Posterior cingulate gyrus (tissue), 11 donors: ENCODE measurements at places on chromosomes 13 and 19.

DNA sequence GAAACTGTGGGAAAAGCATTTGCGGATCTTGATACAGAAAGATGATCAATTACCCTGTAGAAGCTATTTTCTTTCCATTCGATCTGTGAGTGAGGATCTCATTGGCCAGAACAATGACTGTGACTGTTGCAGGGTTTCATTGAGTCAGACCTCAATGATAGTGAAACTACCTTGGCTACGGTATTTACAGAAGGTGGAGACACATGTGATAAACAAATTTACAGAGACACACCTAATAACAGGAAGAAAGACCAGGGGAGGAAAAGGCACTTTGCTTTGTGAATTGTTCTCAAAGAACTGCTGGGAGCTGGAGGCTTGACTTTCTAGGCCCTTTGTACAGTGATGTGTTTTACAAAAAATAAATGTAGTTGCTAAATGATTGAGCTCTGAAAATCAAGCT, 19.9 kb upstream of the ARGLU1 start:
- DNase-seq = no peak

DNA sequence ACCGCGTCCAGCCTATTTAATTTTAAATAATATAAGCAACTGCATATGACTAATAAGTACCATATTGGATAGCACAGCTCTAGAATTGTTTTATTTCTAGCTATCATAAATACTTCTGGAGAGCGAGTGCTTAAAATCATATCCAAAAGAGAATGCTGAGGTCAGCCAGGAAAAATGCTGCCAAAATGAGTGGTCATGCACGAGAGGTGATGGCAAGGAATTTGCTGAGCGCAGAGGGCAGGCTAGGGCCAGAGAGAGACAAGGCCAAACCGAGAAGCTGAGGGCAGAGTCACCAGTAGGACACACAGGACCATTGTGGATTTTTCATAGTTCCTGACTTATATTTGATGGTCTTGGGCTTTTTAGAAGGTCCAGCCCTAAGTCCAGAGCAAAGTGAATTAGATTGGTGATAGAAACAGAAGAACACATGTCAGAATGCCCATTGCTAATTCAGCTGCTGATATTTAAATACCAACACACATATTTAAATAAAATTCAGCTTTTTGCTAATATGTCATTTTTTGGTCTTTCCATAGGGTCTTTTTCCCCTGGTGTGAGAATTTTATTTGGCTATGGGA, 33.6 kb upstream of the UBL3 start:
- DNase-seq = no peak

DNA sequence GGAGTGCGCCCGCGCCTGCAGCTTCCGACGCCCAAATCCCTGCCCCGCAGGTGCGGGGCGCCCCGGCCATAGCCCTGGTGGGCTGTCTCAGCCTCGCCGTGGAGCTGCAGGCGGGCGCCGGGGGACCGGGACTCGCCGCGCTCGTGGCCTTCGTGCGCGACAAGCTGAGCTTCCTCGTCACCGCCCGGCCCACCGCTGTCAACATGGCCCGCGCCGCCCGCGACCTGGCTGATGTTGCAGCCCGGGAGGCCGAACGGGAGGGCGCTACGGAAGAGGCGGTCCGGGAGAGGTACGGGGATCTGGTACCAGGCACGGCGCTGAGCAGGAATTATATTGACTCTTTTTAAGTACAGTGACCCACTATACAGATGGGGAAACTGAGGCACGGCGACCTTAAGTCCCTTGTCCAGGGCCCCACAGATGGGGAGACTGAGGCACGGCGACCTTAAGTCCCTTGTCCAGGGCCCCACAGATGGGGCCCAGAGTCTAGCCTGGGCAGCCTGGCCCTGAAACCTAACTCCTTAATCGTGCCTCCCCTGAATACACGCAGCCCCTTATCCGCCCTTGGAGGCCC, 586 bp downstream of the MRI1 start:
- DNase-seq = no peak

DNA sequence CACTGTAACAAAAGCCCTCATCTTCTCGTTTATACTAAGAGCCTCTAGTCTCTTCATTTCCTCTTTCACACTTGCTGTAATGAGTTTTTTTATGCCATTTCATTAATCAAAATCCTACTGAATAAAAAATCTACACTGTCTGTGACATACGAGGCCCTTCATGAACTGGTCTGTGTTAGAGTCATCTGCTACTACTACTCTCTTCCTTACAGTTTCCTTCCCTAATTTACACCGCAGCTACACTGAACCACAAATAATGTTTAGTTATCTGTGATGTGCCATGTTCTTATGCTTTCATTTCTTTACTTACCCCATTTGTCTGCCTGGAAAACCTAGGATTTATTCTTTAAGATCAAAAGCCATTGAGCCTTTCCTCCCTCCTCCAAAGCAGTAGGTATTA, 16.0 kb downstream of the UFM1 start:
- DNase-seq = no peak

- no peak for DNase-seq
These were observed 57.3 kb downstream of the MBD3L2B start for GRCh38 chr19:6963937-6964336.

GRCh38 chr13:26653842-26654241, 96.4 kb downstream of the WASF3 start:
- no peak for DNase-seq

GRCh38 chr19:43984687-43985000, 656 bp downstream of the ZNF155 start:
- DNase-seq = no peak

DNA sequence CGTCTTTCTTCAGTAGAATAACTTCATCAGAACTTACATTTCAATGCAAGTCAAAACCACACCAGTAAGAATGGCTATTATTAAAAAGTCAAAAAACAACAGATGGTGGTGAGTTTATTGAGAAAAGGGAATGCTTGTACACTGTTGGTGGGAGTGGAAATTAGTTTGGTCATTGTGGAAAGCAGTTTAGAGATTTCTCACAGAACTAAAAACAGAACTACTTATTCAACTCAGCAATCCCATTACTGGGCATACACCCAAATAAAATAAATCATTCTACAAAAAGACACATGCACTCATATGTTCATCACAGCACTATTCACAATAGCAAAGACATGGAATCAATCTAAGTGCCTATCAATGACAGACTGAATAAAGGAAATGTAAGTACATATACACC, 231.2 kb downstream of the NHLRC3 start:
- no peak for DNase-seq

GRCh38 chr19:18860725-18861124, 29.0 kb downstream of the UPF1 start:
- DNase-seq = no peak

- no peak for DNase-seq
These were observed 9.5 kb upstream of the SHKBP1 start for GRCh38 chr19:40567040-40567749.

GRCh38 chr19:35780058-35780457, 4.7 kb downstream of the ARHGAP33 start:
- no peak for DNase-seq

DNA sequence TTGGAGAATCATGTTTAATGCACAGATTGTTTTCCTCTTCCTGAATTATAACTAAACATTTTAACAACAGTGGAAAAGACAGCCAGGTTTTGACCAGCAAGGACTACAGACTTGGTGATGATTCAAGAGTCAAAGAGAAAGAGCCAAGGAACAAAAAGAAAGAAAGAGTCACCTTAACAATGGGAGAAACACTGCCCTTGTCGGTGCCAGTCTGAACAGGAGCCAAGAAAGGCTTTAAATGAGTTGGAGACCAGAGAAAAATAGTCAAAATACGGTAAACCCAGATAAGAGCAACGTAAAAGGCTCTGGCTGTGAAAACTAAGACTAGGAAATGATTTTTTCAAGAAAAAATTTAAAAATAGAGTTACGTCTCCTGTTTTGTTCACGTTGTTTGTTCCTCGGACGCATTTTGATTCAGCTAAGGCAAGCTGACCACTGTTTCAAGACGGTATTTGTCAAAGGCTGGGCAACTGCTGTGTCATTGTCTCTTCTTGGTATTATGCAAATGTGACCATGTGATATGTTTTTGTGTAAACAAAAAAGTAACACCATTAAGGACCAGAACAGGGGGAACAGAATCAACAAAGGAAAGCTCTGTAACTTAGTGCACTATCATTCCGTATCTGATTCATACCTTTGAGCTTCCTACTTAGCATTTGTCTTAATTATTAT, 634.5 kb downstream of the LIG4 start:
- no peak for DNase-seq

GRCh38 chr13:51902776-51903175, 41.0 kb downstream of the CCDC70 start:
- DNase-seq = no peak

DNA sequence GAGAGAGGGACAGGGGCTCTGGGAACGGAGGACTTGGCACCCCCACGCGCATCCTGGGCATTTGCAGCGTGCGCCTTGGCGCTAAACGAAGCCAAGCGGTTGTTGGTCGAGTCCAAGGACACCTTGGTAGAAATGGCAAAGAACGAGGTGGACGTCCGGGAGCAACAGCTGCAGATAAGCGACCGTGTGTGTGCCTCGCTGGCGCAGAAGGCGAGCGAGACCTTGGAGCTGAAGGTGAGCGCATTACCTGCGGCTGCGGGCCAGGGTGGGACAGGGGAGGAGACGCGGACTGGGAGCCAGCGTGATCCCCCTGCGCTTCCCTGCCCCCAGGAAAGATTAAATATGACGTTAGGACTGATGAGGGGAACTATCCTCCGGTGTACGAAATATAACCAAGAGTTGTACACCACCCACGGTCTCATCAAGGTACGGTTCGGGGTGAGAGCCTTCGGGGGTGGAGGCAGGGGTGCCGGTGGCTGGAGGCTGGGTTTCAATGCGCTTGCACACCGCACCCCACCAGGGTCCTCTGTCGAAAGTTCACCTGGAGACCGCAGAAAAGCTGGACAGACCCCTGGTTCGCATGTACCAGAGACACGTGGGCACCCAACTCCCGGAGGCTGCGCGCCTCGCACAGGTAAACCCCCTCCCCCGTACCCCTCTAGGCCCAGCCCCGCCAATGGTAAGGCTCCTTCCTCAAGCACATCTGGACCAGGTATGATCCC, 27.8 kb upstream of the CASP14 start:
- no peak for DNase-seq

GRCh38 chr13:111634410-111634809, 314.0 kb downstream of the TEX29 start:
- DNase-seq = no peak

GRCh38 chr19:7415163-7415856, 66.6 kb downstream of the ARHGEF18 start:
- no peak for DNase-seq

GRCh38 chr13:31246918-31247317, 47.1 kb downstream of the B3GLCT start:
- DNase-seq = no peak

GRCh38 chr13:41465898-41466320, 8.6 kb downstream of the RGCC start:
- DNase-seq = no peak

DNA sequence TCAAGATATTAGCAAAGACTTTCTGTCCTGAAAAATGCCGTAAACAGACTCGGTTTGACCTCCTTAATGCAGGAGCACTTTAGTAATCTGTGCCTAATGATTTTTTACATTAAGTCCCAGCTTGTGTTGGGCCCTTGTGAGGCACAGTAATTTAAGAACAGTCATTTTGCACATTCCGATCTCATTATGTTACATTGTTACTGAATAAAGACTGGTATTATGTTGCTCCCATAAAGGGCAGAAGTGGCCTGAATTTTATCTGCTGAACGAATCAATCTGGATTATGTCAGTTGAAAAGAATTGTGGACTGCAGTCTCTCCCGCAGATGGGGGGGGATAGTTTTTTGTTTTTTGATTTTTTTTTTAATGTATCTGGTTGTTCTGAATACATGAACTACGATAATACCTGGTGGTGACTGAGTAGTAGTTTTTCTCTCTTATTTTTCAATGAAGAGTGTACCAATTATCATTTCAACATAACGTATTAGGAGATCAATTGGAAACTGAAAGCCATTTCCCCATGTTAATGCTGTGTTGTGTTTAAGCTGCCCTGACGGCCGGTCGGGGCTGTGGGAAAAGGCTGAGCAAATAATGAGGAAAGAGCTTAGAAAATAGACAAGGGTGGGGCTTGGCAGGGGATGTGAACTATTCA, 290.2 kb downstream of the ZNF536 start:
- no peak for DNase-seq

- DNase-seq = no peak
These were observed at the start of gene SELENOV for GRCh38 chr19:39514840-39515550. TSS of gene SELENOV (plus strand) at chr19:39515139. CDS start at chr19:39515213, 74 bp downstream.
